ENCODE measurements at places on chromosomes 5 and 9. TPM values are rescaled to one million over a fixed set of nuclear protein-coding genes. Genes with fewer than 3 reads are reported as not detected.

The OCLN gene
- total RNA-seq = 39.0 TPM

The C5orf58 gene
- total RNA-seq = not detected

The GPR150 gene
- total RNA-seq = 0.29 TPM

The ANKRD20A1 gene
- 1.3 TPM for total RNA-seq

The NRG2 gene
- total RNA-seq = 0.17 TPM

The MAMDC4 gene
- total RNA-seq = 2.1 TPM

The EIF4E1B gene
- total RNA-seq = not detected

The RNF183 gene
- not detected for total RNA-seq

The MELK gene
- 102 TPM for total RNA-seq

The SPZ1 gene
- not detected for total RNA-seq

The SNX30 gene
- total RNA-seq = 17.1 TPM

The SOHLH1 gene
- not detected for total RNA-seq

The MVB12B gene
- total RNA-seq = 4.1 TPM

All from Daoy (cell line).